ENCODE measurements at places on chromosomes 7 and 10. TPM values are rescaled to one million over a fixed set of nuclear protein-coding genes. Genes with fewer than 3 reads are reported as not detected.

DNA sequence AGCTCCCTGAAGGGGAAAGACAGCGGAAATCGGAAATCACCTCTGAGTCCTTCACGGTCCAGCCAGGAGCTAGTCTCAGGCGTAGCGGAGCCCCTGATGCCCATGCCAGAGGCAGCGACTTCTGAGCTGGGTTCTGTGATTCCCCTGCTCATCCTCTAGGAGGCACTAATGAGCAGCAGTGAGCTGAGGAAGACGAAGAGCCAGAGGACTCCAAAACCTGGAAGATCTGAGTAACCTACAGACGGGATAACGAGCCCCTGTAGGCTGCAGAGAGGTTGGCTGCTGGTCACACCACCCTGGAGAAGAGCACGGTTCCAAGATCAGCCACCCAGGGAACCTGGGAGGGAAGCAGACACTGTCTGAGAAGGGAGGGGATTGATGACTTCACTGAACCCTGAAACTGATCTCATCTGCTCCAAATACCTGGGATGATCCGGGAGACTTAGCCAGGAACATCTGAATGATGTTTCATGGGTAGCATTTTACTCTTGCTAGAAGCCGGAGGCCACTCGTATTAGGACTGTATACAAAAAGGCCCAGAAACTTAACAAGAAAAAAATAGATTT, 304.1 kb downstream of the PAXIP1 start:
- DNase-seq: no peak

The ITGB8 gene
- 37.0 TPM for polyA plus RNA-seq

The ABCC2 gene
- 11.8 TPM for polyA plus RNA-seq

- DNase-seq: no peak
These were observed 33.2 kb downstream of the DRGX start for GRCh38 chr10:49362596-49363260.

The LRIT2 gene
- not detected for polyA plus RNA-seq

DNA sequence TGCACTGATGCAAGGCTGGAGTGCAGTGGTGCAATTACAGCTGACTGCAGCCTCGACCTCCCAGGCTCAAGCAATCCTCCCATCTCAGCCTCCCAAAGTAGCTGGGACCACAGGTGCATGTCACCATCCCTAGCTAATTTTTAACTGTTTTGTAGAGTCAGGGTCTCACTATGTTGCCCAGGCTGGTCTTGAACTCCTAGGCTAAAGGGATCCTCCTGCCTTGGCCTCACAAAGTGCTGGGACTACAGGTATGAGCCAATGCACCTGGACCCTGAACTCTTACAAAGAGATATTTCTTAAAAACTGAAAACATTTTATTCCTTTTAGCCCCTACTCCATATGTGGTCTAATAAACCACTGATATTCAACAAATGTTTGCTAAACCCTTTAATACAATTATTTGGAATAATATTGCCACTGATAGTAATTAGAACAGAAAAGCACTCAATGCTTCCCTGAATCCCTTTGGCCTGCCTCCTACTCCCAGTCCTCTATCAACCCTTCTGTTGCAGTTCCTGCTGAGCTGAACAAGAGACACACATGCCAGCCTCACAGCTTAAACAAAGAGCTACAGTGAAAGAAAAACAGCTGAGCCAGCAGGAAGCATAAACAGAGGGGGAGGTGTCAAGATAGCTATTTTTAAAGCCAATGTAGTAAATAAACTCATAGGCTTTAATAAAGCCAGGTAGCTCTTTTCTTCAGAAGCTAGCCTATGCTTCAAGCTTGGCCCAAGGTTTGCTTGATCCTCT, 7.0 kb upstream of the GNAI1 start:
- DNase-seq: no peak

DNA sequence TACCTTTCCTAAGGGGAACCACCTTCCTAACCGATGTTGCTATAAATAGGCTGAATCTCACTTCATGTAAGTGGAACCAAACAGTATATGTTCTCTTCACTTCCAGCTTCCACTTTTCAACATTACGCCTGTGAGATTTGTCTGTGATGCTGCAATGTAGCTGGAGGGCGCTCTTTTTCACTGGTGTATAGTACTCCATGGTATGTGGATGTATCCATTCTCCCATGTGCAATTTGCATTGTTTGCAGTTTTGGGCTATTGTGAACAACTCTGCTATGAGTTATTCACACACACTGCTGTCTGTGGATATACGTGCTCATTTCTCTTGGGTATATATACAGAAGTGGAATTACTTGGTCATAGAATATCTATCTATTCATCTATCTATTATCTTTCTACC, 75.9 kb upstream of the GNA12 start:
- DNase-seq: no peak

Data from left renal cortex interstitium (tissue), 4 donors.